COR-L47 (cell line): ENCODE measurements at places on chromosomes 1 and 21.

GRCh38 chr1:47230692-47231300, 1.2 kb downstream of the TAL1 start:
- no peak for DNase-seq

- DNase-seq, result no peak
Observed at GRCh38 chr21:45049714-45050344, 24.6 kb upstream of the ADARB1 start.

DNA sequence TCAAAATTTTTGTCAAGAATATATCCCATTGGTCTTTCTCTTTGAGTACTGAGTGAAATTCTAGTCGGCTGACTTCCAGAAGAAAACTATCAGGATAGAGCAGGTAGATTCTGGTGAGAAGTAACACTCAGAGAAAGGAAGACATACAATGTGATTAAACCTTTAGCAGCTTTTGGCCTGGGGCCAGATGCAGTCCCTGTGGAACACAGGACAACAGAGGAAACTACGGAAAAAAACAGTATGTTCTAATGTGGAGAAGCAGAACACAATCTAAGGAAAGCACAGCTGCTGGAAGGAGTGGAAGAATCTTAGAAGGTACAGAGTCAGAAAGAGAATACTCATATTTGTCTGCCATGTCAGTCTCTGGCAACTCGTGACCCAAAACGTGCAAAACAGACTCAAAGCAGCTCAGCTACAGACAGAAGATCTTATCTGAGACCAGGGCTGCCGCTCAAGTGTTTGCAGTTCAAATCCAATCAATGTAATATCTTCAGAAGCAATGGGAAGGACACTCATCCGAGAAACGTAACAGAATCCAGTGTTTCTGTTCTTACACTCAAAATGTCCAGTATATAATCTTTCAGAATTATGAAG, 283.8 kb downstream of the MRPL39 start:
- DNase-seq, result no peak

- DNase-seq, result no peak
Observed at GRCh38 chr1:56060906-56061305, 518.5 kb downstream of the PLPP3 start.

DNA sequence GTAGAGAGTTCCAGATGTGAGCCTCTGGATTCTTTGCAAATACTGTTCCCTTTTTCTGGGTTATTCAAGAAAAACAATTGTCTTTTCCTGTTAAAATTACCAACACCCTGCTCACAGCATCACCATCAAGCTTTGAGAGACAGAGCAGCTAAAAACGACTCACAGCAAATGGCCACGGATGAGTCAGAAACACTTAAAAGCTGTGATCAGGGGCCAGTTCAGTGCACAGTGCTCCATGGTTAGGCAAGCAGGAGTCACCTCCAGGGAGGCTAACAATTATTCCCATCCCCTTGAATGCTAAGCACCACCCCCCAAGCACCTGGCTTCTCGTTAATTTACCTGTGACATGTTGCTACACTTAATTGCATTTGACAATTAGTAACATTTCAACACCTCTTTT, 128.4 kb upstream of the CAMK1G start:
- DNase-seq, result peak; percentile 67

DNA sequence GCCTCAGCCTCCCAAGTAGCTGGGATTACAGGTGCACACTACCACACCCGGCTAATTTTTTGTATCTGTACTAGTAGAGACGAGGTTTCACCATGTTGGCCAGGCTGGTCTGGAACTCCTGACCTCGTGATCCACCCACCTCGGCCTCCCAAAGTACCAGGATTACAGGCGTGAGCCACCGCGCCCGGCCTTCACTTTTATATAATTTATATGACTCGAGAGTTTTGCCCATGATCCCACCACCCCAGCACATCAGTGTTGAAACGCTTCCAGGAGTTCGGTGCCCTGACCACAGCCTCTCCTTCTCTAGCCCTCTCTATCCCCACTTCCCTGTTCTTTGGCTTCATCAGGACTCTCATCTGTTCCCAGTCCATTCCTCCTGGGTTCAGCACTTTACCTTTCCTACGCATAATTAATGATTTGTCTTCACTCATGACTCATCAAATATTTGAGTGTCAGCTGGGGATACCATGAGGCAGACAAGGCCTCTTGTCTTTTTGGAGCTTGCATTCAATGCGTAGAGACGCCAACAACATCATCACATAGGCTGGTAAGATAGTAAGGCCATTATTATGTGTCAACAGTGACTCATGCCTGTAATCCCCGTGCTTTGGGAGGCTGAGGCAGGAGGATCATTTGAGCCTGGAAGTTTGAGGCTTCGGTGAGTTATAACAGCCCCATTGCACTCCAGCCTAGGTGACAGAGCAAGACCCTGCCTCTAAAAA, 1.4 kb downstream of the PMF1 start:
- DNase-seq, result no peak

- DNase-seq, result peak; percentile 73
Observed at GRCh38 chr1:151340870-151341754, 5.9 kb downstream of the RFX5 start.

GRCh38 chr1:68485431-68486022, 11.4 kb downstream of the DEPDC1 start:
- DNase-seq, result no peak

GRCh38 chr1:229884765-229885164, 182.3 kb upstream of the GALNT2 start:
- DNase-seq, result peak; percentile 86

DNA sequence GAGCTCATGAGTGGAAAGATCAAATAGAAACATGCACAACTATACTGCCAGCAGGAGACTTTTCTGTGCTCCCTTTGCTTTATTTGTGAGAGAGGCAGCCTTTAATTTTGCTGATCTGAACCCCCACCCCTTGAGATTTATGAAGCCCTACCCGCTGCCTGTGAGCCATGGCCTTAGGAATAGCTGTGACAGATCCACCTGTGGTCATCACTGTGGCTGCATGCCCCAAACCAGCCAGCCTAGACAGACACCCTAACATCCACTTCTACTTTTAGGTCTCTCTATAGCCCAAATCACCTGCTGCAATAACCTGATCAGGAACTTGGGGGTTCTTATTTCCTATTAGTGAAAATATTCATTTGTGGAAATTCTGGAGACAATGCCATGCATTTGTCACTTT, 196.2 kb downstream of the C1orf94 start:
- DNase-seq, result no peak

DNA sequence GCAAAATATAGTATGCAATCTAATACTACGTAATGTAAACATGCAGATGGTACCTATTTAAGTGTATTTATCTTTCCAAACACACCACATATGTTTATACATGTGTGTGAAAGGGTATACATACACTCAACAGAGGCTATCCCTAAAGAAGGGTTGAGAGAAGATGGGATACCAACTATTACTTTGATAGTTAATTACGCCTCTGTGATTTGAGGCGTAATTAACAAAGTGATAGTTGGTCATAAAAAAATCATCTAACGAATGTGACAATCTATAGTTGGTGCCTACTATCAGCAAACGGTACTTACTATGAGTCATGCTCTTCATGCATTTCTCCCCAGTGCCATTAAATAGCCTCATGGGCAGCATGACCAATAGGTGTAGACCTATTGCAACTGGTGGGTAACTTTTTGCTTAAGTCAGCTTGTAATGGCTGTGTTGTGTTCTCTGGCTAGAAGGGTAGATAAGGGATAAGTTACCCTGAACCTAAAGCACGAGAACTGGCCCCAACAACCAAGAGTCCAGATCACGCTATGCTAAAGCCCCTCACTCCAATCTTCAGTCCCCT, 15.3 kb downstream of the RCAN1 start:
- no peak for DNase-seq

GRCh38 chr1:163307479-163308171, 14.1 kb upstream of the NUF2 start:
- DNase-seq, result no peak

DNA sequence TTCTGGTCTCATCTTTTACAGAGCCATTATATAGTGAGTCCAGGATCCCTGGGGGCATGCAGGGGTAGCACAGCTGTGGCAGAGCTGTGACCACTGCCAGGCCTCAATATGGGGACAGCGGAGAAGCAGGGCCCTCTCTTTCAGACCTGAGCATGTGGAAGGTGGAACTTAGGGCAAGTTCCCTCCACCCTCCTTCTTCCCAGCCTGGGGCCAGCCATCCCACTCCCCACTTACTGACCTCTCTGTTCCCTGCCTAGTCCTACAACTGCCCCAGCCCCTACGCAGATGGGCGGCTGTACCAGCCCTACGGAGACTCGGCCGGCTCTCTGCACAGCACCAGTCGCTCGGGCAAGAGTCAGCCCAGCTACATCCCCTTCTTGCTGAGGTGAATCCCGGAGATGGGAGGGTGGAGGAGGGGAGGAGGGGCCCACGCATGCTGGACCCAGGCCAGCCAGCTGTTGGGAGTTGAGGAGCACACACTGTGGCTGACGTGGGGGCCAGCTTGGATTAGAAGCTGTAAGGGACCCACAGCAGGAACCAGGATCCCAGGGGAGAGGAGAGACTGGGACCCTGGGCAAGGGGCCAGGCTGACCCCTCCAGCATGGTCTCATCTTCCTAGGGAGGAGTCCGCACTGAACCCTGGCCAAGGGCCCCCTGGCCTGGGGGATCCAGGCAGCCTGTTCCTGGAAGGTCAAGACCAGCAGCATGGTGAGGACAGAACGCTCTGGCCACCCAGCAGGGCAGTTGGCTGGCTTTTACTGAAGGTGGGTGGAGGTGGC, 10.7 kb downstream of the PSRC1 start:
- DNase-seq, result no peak

DNA sequence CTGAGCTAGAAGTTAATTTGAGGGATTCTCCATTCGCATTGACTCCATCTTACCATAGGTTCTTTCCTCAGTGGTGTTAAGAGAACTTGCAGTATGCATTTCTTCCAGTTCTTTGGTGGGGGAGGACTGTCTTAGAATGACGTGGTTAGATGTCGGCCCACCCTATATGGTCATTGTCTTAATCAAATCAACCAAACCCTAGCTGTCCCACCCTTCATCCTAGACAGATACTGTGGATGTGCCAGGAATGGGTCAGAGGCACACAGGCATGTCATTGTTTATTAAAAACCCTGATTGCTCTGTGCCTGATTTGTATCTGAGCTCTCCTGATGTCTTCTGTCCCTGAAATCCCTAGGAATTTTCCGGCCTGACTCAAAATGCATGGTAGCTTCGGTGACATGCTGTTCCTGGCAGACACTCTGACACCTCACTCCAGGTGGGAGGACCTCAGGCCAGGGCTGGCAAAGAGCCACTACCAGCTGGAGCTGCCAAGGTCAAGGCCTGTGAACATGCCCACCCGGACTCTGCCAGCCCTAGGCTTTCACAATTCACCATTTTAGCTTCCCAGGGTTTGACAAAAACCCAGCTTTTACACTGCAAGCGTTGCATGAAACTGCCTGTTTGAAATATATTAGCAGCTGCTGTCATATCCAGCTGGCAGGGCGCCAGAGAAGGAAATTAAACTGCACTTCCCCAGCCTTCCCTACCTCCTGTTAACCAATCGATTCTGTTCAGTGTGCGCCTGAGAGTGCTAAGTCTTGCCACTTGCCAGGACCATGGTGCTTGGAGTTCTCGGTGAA, 134.0 kb downstream of the FAM78B start:
- DNase-seq, result peak; percentile 51

GRCh38 chr1:9240914-9241820, 6.6 kb downstream of the H6PD start:
- DNase-seq, result no peak

DNA sequence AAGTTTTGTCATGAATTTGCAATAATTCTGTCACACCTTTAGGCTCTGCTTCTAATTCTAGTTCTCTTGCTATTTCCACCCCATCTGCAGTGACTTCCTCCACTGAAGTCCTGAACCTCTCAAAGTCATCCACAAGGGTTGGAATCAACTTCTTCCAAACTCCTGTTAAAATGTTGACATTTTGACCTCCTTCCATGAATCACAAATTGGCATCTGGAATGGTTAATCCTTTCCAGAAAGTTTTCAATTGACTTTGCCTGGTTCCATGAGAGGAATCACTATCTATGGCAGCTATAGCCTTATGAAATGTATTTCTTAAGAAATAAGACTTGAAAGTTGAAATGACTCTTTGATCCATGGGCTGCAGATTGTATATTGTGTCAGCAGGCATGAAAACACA, 19.7 kb upstream of the SFT2D2 start:
- DNase-seq, result no peak

DNA sequence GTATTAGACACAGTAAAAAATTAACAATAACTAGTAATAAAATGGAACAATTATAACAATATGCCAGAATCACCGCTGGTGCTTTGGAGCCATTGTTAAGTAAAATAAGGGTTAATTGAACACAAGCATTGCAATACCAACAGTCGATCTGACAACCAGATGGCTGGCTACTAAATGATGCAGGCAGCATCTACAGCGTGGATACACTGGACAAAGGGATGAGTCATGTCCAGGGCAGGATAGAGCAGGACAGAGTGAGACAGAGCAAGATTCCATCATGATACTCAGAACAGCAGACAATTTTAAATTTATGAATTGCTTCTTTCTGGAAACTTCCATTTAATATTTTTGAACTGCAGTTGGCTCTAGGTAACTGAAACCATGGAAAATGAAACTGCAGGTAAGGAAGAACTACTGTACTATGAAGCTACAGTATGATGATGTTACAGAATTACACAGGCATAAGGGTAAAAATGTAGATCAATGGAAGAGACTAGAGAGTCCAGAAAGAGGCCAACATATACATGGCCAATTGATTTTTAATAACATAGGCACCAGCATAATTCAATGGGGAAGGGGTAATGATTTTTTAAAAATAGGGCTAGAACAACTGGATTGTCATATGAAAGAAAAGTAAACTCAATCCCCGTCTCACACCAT, 168.7 kb downstream of the RRAGC start:
- no peak for DNase-seq

GRCh38 chr1:7103874-7104273, 318.6 kb downstream of the CAMTA1 start:
- no peak for DNase-seq

GRCh38 chr1:221439747-221440501, 302.0 kb downstream of the DUSP10 start:
- no peak for DNase-seq

- DNase-seq, result no peak
Observed at GRCh38 chr1:1348420-1349255, 580 bp downstream of the DVL1 start.

DNA sequence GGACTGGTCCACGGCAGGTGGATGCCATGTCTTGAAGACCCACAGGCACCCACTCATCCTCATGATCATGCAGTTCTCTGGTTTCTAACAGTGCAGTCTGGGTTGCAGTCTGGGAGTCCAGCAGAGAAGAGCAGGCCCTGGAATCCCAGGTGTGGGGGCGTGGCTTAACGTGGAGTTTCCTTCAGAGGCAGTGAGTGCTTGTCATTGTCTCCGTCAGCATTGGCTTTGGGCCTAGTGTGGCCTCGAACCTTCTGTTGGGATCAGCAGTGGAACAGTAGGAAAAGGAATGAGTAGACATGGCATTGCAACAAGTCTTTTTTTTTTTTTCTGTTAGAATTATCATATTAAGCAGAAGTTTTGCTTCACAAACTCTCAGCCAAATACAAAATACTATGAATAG, 12.8 kb downstream of the LGALS8 start:
- DNase-seq, result peak; percentile 17

DNA sequence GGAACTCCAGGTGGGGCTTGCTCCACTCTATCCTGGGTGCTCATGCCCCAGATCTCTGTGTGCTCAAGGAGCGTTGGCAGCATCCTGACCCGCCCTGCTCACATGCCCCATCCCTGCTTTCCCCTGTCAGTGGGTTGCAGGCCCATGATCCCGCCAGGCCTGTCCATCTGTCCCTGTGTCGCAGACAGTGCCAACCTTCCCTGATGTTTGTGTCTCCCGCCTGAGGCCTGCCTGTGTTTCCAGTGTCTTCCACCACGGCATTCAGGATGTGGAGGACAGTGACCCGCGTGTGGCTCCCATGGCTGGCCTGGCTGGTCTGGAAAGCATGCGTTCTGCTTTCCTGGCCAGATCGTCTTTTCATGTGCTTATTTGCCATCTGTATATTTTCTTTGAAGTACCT, 82.9 kb downstream of the PCBP3 start:
- DNase-seq, result no peak
